ENCODE measurements at places on chromosomes 2 and 18.

DNA sequence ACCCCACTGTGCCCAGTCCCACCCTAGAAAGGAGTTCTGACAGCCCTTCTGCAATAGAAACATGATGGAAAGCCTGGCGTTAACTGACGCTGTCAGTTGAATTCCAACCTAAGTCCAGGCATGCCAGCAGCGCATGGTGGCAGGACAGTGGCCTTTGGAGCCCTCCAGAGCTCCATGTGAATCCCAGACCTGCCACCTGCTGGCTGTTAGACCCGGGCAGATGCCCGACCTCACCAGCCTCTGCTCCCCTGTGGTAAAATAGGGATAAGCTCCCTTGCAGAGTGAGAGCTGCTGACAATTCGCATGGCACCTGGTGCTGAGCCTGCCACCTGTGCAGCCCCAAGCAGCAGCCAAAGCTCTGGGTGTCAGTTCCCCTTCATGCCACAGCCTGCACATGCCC lies 138.6 kb downstream of the LOXHD1 start:
- no peak for DNase-seq

- DNase-seq = no peak
Measured at GRCh38 chr2:31197166-31197565, 20.1 kb downstream of the CAPN14 start.

DNA sequence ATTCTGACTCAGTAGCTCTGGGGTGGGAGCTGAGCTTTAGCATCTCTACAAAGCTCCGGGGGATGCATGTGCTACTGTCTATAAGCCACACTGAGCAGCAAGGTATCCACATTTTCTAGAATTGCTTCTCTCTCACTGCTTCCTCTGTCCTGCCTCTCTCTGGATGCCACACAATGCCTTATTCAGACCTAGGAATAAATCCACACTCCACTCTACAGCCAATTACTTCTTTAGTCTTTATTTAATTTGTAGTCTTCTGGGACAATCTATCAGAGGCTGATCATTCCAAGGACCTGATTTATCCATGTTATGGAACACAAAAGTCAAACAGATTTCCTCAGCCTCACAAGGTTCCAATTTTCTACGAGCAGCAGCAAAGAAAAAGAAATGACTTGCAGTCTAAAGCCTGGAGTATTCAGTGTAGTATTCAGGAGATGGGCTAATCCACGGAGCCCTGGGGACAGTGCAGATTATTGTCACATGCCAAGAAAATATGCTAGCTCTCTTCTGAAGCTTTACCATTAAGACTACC lies 4.4 kb downstream of the BCL2 start:
- DNase-seq = no peak

DNA sequence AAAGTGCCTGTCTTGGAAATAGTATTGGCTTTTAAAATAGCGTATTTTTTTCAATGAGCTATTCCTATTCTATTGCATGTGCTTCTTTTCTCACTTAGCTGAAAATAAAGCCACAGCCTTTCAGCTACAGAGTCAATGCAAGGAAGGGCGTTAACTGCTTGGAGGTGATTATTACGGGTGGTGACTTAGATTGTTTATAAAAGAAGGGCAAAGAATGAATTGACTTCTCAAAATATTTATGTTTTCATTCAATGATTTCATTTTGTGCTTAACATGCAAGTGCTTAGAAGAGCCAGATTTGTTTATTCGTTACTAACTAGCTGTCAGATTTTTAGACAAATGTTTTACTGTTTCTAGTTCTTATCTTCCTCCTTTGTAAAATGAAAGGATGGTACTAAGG lies 2.8 kb upstream of the CHN1 start:
- no peak for DNase-seq

DNA sequence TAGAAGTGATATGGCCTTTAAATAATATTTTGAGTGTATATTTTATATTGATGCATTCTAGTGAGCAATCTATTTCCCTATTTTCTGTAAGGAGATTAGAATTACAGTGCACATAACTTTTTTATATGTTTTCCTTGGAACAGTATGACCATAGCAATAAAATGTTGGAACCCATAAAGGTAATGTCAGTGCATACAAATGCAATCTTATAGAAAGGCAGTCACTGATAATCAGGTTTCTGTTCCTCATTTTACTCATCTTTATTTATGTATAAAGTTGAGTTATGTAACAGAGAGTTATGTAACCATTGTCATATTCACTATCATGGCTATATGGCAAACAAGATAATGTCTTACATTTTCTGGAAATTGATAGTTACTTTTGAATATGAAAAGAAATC lies 179.9 kb upstream of the NETO1 start:
- no peak for DNase-seq

GRCh38 chr2:227150222-227150936 lies 13.6 kb downstream of the COL4A4 start:
- no peak for DNase-seq

DNA sequence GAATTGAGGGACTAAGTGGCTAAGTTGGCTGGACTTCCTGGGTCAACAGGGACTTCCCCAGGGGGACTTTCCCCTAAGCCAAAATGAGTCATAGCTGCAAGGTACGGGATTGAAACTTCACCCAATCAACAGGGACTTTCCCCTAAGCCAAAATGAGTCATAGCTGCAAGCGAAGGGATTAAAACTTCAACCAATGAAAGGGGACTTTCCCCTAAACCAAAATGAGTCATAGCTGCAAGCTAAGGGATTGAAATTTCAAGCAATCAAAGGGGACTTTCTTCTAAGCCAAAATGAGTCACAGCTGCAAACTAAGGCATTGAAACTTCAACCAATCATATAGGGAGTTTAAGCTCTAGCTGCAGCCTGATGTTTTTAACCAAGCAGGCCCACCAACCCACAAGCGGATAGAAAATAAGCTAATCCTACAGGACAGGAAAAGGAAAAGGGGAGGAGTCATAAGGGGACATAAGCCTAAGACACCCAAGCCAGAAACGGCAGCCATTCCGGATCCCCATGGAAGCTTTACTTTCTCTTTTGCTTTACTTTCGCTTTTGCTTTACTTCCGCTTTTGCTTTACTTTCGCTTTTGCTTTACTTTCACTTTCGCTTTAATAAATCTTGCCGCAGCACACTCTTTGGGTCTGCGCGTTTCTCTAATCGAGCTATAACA lies 1375.4 kb upstream of the CELF4 start:
- no peak for DNase-seq

DNA sequence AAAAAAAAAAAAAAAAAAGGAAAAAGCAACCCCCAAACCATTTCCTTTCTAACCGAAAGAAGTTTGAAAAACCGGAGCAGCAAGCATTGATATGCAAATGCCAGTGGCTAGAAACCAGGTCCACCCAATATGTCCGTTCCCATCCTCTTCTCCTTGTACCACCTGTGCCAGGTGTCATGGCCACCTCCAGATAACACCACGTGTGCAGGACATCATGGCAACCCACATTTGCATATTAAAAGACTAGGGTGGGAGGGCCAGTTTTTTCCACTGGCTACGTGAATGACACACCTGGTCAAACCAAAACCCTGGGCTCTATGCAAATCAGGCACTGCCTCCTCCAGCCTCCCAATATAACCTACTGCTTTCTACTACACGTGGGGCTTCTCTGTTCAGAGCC lies 303.3 kb upstream of the GULP1 start:
- no peak for DNase-seq

GRCh38 chr2:232927793-232928550 lies 57.9 kb downstream of the SNORC start:
- DNase-seq = no peak

GRCh38 chr2:43101751-43102150 lies 124.7 kb downstream of the ZFP36L2 start:
- no peak for DNase-seq

- no peak for DNase-seq
Measured at GRCh38 chr2:224959556-224959955, 82.7 kb downstream of the DOCK10 start.

- no peak for DNase-seq
Measured at GRCh38 chr2:126704434-126705160, 48.6 kb downstream of the GYPC start.

GRCh38 chr18:513826-514530 lies 13.5 kb upstream of the COLEC12 start:
- DNase-seq = no peak

GRCh38 chr18:21387886-21388285 lies 145.9 kb downstream of the GREB1L start:
- DNase-seq = no peak

DNA sequence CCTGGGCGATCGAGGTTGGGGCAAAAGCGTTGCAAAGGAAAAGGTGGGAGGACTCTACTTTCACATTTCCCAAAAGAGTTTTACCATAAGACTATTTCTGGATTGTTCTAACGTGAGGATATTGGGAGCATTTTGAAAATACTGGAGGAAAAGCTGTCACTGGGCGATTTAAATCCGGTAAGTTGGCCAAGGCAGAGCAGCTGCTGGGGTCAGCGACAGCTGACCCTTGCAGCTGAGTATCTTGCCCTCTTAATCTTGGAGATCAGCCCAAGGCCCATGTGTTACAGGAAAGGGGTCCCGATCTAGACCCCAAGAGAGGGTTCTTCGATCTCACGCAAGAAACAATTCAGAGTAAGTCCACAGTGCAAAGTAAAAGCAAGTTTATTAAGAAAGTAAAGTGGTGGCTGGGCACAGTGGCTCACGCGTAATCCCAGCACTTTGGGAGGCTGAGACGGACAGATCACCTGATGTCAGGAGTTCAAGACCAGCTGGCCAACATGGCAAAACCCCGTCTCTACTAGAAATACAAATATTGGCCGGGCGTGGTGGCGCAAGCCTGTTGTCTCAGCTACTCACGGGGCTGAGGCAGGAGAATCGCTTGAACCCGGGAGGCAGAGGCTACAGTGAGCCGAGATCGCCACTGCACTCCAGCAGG lies 964 bp upstream of the ST3GAL5 start:
- no peak for DNase-seq

GRCh38 chr2:117745537-117745936 lies 69.0 kb upstream of the DDX18 start:
- no peak for DNase-seq

DNA sequence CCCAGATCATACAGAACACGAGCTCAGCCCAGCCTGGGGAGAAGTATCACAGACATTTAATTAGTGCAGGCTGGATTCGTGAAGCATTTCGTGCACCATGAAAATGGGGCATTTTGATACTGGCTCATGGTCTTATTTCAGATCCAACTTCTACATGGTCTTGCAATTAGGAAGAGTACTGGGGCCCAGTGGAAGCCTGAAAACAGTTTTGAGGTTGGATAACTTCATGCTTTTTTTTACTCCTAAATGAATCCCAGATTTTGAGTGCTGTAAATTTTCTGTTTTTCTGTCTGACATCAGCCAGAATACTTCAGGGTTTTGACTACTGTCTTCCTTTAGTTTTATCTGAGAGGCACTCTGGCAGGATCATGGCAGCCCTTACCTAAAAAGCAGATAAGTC lies 160.1 kb downstream of the GFPT1 start:
- peak; percentile 62 for DNase-seq

DNA sequence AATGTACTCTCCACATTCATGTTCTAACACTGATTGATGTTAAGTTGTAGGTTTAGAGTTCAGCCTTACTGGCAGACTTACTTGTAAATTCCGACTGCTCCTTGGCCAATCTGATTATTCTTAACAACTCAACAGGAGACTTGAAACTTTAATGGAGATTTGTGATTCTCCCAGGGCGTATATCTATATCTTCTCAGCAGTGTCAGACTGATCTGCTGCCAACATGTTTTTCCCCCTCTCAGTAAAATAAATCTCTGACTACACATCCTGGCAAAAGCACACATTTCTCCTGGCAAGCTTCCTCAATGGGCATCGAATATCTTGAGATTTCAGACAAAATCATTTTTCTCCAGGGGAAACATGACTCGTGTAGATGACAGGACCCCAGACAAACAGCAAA lies 1041.2 kb downstream of the DPP10 start:
- no peak for DNase-seq

- DNase-seq = peak; percentile 74
Measured at GRCh38 chr18:36408606-36409005, 111.1 kb downstream of the FHOD3 start.

- DNase-seq = no peak
Measured at GRCh38 chr2:235642446-235643098, 148.7 kb downstream of the AGAP1 start.

- DNase-seq = peak; percentile 89
Measured at GRCh38 chr2:130391872-130392670, 36.2 kb downstream of the PTPN18 start.
